ENCODE measurements at places on chromosomes 5 and 9.

GRCh38 chr9:4849369-4849768 lies 56.6 kb downstream of the RCL1 start:
- no peak for DNase-seq

DNA sequence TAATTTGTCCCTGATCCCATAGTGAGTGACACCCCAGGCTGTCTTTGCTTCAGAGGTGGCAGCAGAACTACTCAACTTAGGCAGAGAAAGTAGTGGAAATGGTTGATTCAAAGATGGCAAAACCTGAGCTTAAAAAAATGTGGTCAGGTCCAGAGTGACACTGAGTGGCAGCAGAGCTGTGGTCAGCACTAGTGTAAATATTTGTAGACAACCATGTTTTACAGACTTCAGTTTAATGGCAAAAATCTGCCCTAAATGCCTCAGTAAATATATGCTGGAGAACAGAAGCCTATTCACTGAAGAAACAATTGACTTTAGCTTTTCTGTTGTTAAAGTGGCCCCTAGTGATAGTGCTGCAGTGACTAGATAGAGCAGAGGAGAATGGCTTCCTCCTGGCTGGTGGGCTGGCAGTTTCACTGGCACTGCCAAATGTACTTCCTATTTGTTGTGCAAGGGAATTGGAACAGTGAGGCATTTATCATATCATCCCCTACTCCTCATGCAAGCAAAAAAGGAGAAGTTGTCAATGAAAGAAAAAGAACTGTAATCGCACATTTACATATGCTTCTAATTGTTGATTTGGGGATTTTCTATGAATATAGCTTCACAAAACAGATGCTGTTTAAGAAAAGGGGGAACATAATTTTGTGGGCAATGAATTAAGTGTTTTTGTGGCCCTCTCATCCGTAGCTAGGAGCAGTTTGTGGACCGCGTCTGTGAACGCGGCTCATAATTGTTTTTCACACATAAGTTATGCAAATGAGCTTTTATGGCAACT lies 12.0 kb downstream of the PBX3 start:
- DNase-seq, result no peak

DNA sequence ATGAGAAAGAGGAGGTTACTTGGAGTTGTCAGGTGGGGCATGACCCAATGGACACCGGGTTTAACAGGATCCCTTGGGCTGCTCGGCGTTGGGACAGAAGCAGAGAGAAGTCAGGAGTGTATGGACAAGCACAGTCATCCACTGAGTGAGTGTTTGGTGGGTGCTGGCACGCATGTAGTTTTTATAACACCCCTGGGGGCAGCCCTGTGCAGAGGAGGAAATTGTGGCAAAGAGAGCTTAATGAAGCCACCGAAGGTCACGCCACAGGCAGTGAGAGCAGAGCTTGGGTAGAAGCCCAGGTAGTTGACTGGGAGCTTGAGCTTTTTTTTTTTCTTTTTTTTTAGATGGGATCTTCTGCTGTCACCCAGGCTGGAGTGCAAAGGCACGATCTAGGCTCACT lies 43.2 kb upstream of the IER5L start:
- DNase-seq, result peak; percentile 71

DNA sequence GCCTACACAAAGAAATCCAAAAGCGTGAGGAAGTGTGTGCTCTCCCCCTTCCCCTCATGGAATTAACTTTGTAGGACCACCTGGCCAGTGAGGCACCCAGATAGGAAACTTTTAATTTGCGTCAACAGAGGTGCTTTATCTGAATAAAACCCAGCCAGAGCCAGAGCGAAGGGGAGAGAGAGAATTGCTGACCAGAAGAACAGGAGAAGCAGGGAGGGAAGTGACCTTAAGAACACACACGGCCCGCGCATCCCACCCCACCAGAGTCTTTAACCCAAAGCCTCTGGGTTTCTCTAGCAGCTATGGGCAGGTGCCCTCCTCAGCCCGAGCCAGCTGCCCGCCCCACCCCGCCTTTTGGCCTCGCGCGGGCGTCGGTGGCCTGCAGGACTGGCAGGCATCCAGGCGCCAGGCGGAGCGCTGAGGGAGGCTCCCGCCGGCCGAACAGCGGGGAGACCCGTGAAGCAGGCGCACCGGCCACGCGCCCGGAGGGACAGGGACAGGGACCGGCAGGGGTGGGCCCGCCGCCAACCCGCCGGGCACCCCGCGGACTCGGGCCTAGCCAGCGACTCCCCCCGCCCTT lies 580 bp downstream of the ERAP1 start:
- DNase-seq, result peak; percentile 32

- peak; percentile 74 for DNase-seq
These were observed 19.2 kb upstream of the CD180 start for GRCh38 chr5:67215519-67216471.

GRCh38 chr5:36691696-36692371 lies 85.4 kb downstream of the SLC1A3 start:
- DNase-seq, result no peak

DNA sequence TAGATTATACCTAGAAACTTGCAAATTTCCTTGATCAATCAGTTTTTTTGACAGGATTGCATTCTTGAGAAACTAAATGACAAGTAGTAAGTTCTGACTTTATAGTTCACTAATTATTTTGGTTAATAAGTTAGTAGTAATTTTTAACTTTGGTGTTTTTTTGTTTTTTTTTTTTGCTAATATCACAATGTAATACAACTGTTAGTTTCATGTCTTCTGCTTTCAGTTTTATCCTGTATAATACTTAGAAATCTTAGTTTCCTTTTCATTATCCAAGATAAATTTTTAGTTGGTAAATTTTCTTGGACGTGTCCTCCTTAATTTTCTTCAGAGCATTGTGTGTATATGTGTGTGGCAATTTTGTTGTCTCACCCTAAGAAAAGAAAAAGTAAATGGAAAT lies 57.8 kb downstream of the CWC27 start:
- no peak for DNase-seq

DNA sequence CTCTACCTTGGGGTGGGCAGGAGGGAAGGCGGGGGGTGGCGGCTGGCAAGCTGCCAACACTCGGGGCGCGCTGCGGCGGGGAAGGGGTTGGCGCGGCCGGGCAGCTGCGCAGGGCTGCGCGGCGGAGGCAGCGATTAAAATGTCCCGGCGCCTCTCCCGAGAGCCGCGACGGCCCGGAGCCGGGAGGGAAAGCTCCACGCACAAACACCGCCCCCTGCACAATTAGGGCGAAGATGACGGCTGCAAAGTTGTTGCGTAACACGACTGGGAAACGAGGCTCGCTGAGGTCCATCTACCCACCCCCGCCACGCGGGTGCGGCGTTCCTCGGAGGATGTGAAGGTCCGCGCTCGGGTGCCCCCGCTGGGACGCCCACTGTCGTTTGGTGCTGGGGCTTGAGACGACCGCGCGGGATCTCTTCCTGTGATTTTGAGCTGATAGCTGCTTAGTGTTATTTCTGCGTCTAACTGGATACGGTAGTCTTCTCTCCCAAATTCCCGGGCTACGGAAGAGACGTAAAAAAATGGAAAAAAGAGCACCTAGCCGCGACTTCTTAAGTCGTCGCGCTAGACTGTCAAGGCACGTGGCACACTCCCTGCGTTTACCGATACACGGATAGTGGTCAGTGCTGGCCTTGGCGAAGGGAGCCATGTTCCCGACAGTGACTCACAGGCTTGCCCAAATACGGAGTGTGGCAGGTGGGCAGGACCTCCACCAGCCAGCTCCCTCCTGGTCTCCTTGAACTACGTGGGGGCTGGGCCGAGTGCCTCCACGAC lies 958 bp upstream of the NFIL3 start:
- peak; percentile 61 for DNase-seq

All from CD8-positive, alpha-beta T cell (primary cell).